ENCODE measurements at places on chromosomes 7 and 10.
A peak's percentile ranks its signal among the peaks of the same experiment; 100 is the strongest.

- no peak for DNase-seq
Observed at GRCh38 chr10:97038688-97039087, 147.1 kb downstream of the SLIT1 start.

- no peak for DNase-seq
Observed at GRCh38 chr7:94418851-94419250, 24.2 kb downstream of the COL1A2 start.

DNA sequence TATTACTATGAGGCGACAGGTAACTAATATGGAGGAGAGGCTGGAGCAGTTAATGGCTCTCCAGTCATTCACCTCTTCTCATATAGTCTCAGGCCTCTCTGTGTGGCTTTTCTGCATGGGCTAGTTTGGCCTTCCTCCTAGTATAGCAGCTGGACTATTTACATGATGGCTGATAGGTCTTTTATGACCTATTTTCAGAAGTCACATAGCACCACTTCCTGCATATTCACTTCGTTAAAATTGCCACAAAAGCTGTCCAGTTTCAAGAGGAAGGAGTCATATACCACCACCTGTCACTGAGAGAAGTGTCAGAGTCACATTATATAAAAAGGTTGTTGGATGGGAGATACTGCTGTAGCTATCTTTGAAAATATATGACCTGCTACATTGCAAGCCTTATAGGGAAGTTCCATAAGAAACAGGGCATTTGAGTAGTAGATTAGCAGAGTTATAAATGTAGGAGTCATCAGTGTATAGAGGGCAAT is 8.0 kb upstream of the DMTF1 start:
- no peak for DNase-seq

DNA sequence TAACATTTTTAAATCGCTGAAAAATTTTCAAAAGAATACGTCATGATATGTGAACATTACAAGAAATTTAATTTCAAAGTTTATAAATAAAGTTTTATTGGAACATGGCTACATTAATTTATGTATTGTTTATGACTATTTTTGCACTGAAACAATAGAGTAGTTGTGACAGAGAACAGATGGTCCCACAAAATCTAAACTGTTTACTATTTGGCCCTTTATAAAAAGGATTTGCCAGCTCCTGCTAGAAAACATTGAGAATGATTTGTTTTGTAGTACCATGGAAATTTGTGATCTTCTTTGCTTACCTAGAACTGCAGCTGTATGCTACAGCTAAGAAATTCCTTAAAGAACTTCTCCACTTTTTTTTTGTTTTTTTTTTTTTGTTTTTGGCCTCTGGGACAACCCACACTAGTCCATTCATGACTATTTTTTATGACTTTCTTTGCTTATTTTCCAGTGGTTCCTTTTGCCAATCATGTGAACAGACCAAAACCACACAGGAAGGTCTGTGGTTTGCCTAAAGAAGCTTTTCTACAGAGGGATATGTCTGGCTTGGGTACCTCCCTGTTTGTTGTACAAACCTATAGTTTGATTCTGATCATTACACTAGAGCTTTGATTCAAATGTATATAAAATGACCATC is 55.7 kb downstream of the ST7 start:
- DNase-seq: peak; percentile 45

DNA sequence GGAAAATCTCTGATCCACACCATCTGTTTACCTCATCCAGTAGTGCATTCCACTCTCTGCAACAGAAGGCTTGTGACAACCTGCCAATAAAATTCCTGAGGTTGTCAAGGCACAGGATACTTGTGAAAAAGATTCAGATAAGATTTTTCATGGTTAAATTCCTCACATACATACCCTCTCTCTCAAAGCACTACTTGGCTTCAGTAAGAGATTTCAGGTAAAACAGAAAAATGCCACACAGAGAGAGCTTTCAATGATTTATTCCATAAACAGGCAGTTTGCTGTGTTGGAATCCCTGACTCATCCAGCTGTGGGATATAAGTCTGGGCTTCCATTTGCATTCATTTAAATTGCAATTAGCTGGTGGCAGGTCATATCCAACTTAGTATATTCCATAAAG is 99.7 kb upstream of the CAV2 start:
- no peak for DNase-seq

GRCh38 chr10:10644676-10645385 is 372.8 kb upstream of the CELF2 start:
- no peak for DNase-seq

DNA sequence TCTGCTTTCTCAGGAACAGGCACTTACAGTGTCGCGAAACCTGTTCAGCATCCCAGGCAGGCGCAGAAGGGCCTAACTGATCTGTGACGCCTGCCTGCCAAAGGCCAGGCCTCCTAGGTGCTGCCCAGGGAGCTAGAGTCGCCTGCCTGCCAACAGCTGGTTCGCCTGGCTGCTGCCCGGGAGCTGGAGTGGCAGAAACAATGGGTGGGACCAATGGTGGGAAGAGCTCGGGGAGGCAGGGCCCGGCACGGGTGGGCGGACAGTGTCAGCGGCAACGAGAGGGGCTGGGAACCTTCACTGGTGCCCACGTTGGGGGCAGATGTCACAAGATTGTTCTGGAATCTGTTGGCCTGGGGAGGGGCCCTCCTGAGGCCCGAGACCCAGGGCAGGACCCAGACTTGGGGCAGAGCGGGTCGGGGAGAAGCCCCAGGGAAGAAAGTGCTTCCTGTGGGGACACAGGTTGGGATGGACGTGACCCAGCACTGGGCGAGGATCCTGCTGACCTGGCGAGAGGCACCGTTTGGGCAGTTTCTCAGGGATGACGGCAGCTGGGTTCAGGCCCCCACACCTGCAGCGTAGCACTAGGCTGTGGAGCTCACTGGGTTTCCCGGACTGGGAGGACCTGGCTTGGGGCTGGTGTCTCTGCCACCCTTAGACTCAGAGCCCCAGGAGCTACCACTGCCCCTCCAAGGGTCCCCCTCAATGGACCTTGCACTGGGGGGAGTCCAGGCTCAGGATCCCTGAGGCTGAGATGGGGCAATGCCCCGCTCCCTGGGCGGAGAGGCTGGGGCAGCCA is 181.8 kb downstream of the ELFN1 start:
- no peak for DNase-seq

DNA sequence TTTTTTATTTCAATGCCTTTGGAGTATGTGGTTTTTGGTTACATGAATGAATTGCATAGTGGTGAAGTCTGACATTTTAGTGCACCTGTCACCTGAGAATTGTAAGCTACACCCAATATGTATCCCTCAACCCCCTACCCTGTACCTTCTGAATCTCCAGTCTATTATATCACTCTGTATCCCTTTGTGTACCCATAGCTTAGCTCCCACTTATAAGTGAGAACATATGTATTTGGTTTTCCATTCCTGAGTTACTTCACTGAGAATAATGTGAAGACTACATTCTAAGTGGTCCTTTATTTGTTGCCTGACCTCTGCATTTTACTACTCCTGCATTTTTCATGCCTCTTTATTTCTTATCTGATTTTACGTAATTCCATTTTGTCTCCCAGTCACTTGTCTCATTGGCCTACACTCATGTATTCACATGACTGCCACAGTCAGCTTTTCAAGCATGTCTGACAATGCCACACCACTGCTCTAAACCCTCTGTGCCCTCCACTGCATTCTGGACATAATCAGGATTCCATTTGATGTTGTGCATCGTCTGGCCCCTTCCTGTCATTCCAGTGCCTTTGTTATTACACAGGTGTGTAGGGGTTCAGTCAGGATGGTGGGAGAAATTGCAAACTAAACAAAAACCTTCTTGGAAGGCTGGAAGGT is 1325.5 kb downstream of the XPNPEP1 start:
- no peak for DNase-seq

GRCh38 chr7:88484551-88484950 is 177.9 kb upstream of the STEAP4 start:
- DNase-seq: no peak

DNA sequence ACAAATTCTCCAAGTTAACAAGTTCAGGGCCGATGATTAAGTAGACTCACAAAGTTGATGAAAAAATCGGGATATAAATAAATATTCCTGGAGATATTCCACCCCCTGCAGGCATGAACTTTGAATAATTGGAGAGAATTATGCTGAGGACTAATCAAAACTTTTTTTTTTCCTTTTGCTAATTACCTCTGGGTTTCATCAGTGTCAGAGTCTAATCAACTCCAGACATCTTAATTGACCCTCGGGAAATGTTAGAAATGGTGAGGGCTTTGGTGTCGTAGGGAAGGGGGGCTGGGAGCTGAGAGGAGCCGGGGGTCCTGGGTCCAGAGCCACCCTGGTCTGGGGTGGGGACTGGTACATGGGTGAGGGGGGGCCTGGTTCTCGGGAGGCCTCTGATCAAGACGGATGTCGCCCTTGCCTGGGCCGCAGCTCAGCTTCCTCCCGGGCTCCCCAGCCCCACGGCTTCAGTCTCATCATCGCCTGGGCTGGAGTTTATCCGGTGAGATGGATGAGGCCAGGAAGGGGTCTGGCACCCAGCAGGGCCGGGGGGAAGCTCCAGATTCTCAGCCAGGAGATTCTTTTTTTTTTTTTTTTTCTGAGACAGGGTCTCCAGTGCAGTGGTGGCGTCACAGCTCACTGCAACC is 30.4 kb upstream of the ELFN1 start:
- DNase-seq: no peak

DNA sequence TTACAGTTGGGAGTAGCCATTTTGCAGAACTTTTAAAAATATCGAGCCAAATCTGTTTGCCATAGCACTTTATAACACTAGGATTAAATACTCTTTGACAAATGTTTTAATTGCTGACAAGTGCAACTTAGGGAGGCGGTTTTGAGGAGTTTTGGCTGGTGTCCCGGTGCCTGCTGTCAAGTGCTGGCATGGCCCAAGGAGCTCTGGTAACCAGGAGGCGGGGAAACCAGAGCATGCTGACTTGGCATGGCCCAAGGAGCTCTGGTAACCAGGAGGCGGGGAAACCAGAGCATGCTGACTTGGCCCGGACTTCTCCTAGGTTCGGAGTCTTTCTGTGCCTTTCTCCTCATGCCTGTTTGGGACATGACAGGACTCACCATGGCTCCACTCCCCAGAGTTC is 30.8 kb upstream of the ZNF32 start:
- DNase-seq: no peak

- DNase-seq: peak; percentile 40
Observed at GRCh38 chr7:20330928-20331909, 519 bp downstream of the ITGB8 start.

DNA sequence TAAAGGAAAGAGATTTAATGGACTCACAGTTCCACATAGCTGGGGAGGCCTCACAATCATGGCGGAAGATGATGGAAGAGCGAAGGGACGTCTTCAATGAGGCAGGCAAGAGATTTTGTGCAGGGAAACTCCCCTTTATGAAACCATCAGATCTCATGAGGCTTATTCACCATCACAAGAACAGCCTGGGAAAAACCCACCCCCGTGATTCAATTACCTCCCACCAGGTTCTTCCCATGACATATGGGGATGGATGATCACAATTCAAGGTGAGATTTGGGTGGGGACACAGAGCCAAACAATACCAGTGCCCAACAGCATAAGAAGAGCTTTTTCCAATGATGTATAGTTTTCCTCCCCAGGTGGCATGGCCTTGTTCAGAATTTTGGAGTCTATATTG is 11.2 kb upstream of the C7orf33 start:
- DNase-seq: no peak

- DNase-seq: no peak
Observed at GRCh38 chr7:2001601-2002442, 230.9 kb downstream of the MAD1L1 start.

- DNase-seq: no peak
Observed at GRCh38 chr10:77562742-77563141, 74.9 kb downstream of the KCNMA1 start.

DNA sequence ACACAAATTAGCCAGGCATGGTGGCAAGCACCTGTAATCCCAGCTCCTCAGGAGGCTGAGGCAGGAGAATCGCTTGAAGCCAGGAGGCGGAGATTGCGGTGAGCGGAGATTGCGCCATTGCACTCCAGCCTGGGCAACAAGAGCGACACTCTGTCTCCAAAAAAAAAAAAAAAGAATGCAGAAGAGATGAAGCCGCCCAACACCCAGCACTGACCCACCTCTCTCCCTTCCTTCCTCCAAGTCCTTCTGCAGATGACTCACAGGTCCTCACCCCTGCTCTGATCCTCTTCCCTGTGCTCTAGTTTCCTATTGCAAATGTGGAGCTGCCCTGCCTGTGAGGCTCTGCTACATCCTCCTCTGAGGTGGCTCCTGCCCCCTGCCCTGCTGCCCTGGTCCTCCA is 22.0 kb upstream of the OPALIN start:
- DNase-seq: no peak

DNA sequence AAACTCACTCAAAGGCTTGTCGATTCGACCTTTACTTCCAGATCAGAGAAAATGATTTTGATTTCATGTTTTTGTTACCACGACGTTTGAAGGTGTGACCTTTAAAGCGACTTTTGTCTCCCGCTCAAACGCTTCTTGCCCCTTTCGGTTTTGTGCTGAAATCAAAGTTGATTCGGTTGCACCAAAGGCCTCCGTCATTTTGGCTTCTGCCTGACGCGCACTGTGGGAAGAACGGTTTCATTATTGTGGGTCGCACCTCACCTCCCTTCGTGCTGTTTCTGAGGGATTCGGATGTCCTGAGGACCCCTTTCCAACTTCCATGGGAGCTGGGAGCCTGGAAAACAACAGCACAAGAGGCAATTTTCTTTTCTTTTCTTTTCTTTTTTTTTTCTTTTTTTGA is 176.9 kb downstream of the DNAJB6 start:
- no peak for DNase-seq

DNA sequence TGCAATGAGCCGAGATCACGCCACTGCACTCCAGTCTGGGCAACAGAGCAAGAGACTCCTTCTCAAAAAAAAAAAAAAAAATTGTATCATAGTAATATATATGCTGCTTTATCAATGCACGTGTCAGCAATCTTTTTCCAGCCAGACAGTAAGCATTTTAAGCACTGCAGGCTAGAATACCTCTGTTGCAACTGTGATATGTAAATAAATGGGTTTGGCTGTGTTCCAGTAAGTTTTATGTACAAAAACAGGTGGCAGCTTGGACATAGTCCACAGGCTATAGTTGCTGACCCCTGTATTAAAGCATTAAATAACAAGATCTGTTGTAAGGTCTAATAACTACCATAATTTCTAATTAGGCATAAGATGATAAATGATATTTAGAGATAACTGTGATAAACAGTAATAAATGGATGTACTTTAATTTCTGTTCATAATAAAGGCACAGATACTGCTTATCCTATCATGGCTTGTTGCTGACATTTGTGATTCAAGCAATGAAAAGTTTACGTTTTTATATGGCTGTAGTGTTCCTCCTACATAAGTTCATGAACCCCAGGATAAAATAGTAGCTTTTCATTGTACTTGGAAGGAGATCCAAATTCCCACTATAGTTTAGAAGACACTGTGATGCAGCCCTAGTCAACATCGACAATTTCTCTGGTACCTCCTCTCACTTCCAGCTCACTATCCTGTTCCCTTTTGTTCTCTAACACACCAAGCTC is 161.4 kb downstream of the ELMO1 start:
- DNase-seq: no peak

DNA sequence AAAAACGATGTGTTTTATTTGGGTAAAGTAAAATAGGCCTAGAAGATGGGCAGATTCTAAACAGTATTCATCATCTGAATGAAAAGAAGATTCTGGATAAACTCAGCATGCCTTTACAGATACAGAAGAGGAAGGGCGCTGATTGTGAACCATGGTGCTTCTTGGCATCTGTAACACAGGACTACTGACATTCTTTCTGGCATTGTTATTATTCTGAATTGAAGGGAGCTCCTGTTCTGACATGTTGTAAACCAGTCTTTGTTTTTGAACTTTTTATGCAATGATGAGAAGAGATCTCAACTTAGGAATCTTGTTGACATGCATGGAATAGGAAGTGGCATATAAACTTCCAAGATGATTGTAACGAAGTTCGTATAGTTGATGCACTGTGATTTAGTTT is 13.5 kb downstream of the RPA3 start:
- DNase-seq: no peak

- no peak for DNase-seq
Observed at GRCh38 chr7:47247132-47247531, 334.8 kb downstream of the TNS3 start.

Data from activated naive CD8-positive, alpha-beta T cell treated with anti-CD3 and anti-CD28 coated beads for 36 hours (primary cell).